Activated naive CD8-positive, alpha-beta T cell treated with anti-CD3 and anti-CD28 coated beads, Interleukin-2, amount 50 U/mL, for 16 hours (primary cell): ENCODE measurements at places on chromosomes 3 and 15.

DNA sequence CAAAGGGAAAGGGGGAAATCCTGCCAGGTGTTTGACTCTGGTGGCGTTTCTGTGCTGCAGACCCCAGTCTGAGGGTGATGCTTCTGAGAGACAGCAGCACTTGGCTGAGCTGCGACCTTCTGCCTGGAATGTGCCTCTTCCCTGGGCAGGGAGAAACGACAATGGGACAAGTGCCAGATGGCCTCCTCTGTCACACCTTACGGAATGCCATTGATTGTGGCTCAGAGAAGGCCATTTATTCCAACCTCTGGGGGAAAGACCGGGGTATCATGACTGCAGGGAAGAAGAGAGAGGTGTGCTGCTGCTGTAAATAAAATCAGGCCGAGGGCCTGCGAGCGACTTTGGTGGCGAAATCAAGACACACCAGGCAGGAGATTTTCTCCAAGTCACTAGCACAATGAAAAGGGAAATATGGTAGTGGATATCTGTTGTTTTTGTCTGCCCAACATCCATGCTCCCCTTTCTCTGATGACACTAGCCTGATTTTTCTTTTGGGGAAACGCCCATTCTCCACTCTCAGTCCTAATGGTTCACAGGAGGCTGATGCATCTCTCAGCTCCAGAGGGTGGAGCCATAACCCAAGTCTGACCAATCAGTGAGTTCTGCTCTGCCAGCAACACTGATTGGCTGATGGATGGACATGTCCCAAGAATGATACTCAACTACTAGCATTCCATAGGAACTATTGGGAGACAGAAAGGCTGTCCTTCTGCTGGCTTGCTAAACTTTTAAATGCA is 336.1 kb downstream of the FOXP1 start:
- DNase-seq: no peak

GRCh38 chr15:53527996-53528395 is 231.5 kb downstream of the WDR72 start:
- no peak for DNase-seq

GRCh38 chr3:197181741-197182140 is 116.7 kb downstream of the DLG1 start:
- no peak for DNase-seq

DNA sequence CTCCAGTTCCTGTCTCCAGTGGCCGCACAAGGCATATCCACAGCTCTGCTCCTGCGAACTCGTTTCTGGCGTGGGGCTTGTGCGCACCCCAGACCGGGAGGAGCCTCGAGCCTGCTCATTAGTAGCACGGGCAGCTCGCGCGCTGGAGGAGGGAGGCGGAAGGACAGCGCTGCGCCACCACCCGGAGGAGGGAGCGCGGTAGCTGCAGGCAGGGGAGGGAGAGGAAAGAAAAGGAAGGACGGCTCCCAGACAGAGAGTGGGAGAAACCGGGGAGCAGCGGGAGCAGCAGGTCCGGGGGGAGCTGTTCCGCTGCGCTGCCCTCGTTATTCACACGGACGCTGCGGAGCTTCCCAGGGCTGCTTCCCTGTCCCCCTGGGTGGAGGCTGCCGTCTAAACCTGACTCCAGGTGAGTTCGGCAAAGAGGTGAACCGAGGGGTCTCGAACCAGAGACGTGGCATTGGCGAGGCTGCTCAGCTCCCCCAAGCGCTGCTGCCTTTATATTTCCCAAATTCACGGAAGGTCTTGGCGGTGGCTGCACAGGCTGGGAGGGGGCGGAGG is 121.3 kb upstream of the ZNF717 start:
- no peak for DNase-seq

- no peak for DNase-seq
These were observed 46.5 kb downstream of the CD86 start for GRCh38 chr3:122101646-122102045.

GRCh38 chr3:32041316-32041715 is 59.8 kb downstream of the ZNF860 start:
- no peak for DNase-seq

GRCh38 chr3:106880206-106880605 is 497.0 kb upstream of the CCDC54 start:
- DNase-seq: no peak

- no peak for DNase-seq
These were observed 8.8 kb upstream of the ACTC1 start for GRCh38 chr15:34804113-34804512.

- DNase-seq: no peak
These were observed 43.9 kb downstream of the NR1I2 start for GRCh38 chr3:119825820-119826219.

DNA sequence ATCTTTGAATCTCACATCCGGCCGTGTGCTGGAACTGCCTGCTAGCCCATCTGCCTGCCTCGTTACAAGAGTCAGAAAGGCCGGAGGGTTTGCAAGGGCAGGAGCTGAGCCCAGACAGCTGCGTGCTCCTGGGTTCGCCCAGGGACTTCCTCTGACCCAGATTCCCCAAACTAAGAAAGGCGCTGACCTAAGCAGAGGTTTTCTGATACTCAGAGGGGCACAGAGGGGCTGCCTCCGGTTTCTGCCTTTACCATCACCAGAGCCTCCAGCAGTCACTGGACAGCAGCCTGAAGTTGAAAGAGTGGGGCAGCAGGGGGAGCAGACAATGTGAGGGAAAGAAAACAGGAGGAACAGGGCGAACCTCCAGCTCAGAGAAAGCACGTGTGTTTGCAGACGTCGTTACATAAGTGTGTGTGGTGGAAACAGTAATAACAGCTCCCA is 33.4 kb upstream of the RAD18 start:
- no peak for DNase-seq

GRCh38 chr3:39519103-39519502 is 51.6 kb downstream of the MOBP start:
- no peak for DNase-seq

- no peak for DNase-seq
These were observed 12.7 kb upstream of the CRABP1 start for GRCh38 chr15:78327466-78327865.

DNA sequence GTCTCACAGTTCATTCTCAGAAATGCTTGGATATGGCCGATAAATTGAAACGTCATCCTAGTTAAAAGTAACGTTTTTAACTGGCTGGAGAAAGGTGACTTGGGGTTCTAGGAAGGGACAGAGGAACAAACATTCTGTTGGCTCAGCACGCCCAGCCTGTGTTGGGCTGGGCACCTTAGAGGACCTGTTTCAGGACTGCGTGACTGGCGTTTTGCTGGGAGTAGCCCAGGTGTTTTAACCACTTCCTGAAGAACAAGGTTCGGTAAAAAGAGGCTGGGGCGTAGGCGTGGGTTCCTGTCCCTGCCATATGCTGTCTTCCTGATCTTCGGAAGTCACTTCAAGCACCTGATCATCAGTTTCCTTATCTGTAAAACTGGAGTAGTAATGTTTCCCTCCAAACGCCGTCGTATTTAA is 1.1 kb upstream of the TLNRD1 start:
- no peak for DNase-seq

DNA sequence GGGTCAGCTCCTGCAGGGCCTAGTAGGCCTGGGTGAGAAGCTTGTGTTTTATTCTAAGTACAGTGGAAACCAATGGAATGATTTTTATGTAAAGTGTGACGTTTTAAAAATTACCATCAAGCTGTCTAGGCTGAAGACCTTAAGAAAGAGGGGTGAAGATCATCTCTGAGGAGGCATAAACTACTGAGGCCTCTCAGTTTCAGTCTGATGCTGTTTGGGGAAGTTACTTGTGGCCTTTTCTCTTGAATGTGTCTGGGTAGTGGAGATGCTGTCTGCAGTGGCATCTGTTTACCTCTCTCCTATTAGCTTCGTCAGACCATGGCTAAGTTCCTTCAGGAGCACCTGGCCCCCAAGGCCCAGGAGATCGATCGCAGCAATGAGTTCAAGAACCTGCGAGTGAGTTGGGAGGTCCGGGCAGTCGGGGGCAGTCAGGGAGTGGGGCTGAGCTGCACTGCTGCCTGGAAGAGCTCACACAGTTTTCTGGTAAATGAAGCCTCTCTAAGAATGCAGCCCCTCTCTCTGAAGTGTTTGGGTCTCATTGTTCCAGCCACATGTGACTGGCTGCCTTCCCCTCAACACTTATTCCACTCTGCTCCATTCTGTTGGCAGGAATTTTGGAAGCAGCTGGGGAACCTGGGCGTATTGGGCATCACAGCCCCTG is 1.9 kb downstream of the IVD start:
- no peak for DNase-seq

GRCh38 chr3:120909602-120909878 is 1.5 kb downstream of the STXBP5L start:
- no peak for DNase-seq

DNA sequence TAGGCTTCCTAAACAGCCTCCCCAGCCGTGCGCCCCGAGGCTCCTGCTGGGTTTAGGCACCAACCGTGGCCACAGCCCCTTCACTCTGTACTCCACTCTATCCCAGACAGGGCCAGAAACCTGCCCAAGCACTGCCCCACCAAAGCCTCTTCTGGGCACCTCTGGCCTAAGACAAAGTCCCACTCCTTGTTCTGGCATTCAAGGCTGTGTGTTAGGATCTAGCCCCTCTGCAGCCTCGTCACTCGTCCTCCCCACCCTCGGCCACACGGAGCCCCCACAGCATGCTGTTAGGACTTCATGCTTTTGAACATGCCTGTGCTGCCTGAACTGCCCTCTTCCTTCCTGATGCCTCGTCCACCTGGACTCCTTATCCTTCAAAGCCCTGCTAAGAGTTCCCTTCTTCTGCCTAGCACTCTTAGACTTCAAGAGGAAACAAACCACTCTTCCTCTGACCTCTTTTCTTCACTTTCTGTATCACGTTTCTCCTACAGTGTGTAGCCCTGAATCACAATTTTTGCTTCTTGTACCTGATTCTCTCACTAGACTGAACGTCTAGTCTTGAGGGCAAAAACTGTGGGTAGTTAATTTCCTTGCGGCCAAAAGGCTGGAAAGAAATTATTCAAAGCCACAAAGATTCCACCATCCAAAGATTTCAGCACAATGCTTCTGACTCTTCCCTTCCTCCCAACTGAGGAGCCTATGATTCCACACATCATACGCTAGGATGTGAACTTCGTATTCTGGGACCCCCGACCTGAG is 28.6 kb downstream of the WNT7A start:
- no peak for DNase-seq

DNA sequence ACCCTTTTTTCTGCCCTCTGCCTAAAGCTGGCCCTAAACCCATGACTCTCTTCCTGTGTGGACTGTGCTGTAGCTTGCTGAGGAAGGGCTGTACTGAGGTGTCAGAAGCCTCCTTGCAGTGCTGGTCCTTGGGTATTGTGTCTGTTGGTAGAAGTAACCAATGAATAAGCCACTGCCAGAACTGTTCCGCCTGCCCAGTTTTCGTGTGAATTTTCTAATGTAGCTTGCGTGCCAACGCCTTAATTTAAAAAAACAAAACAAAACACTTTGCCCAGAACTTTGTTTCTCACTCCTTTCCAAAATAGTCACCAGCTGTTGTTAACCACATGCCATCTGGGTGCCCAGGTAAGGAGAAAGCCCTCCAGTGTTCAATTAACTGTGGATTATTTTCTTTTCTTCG is 101.9 kb downstream of the KLHL25 start:
- DNase-seq: no peak

- no peak for DNase-seq
These were observed 7.6 kb downstream of the LPCAT4 start for GRCh38 chr15:34359416-34359815.

- no peak for DNase-seq
These were observed 171.7 kb upstream of the ATP11B start for GRCh38 chr3:182621435-182622240.

GRCh38 chr3:72634128-72634527 is 214.1 kb downstream of the SHQ1 start:
- DNase-seq: no peak

GRCh38 chr15:101088271-101088670 is 163.6 kb downstream of the CHSY1 start:
- DNase-seq: no peak

GRCh38 chr3:81291586-81291985 is 469.9 kb downstream of the GBE1 start:
- DNase-seq: no peak

DNA sequence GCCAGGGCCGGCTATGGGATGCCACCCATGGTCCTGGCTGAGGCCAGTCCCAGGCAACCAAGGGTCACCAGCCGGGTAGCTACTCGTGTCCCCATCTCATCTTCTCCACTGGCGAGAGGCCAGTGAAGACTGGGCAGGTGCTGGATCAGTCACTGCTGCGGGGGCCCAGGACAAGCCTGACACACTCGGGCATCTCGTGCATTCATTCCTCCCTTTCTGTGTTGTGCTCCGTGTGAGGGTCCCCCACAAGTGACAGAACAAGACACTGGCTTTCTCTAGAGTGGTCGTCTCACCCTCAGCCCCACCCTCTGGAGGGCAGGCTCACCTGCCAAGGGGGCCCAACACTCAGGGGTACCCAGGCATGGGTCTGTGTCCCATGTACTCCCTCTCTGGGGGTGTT is 48.4 kb downstream of the ROPN1B start:
- DNase-seq: no peak

DNA sequence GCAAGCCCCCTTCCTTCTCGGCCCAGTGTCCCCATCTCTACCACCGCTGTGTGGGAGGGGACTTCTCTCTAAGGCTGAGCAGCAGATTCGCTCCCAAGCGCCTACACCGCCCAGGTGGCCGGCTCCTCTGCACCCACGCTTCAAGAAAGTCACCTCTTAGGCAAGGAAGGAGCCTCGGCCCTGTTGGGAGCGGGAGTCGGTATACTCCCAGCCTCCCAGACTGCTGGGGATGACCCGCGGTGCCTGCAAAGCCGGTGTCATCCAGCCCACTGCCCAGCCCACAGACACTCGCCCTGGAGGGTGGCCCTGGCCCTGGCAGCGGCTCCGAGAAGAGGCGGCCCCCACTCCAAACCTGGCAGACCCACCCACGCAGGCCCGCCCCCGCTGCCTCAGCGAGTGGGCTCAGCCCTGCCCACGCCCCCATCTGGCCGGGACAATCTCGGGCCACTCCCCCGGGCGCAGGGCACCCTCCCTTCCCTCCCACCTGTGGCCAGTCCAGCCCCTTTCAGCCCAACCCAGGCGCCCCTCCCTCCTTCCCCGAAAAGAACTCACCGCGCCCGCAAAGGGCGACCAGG is 396 bp downstream of the CHRNB4 start:
- DNase-seq: no peak

DNA sequence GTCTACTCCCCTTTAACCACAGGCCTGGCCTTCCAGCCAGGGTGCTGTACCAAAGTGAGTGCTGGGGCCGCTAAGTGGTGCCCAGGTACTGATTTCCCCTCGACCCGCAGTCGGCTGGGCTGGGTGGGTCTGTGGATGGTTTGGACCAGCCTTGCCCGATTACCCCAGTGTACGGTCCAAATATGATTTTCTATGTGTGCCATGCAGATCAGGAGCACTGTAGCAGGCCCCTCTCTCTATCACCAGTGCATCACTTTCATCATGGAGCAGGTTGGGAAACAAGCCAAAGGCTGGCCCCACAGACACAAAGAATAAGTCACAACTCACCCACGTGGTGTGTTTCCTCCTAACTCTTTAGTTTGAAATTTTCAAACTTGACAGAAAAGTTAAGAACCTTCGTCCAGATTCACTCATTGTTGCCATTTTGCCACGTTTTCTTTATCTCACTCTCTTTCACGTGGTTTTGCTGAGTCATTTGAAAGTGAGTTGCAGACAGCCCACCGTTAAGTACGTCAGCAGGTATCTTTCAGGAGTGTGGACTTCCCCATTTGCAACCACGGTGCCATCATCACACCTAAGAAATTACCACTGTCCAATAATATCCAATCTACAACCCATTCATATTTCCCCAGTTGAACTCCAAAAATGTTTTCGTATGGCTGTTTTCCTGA is 37.0 kb downstream of the ZNF710 start:
- DNase-seq: no peak
